ENCODE measurements at places on chromosomes 3 and 15.

GRCh38 chr3:177429771-177430170 lies 232.5 kb upstream of the TBL1XR1 start:
- no peak for DNase-seq

- no peak for DNase-seq
Observed at GRCh38 chr15:60021589-60022378, 17.7 kb downstream of the FOXB1 start.

DNA sequence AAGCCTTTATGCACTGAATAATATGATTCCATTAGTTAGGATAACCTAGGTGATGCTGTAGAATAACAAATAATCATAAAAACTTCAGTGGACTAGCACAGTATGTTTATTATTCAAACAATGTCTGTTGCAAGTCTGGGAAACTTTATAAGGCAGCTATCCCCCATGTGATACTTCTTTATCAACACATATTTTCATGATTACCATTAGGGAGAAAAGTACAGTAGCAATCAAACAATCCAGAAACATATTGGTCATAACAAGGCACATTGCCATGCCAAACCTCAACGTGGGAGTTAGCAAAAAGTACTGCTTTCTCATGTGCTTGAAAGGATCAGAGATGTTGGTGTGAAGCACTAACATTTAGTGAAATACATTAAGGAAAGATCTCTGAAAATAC lies 35.5 kb downstream of the EOMES start:
- no peak for DNase-seq

- DNase-seq, result no peak
Observed at GRCh38 chr3:139204728-139205127, 139.1 kb upstream of the MRPS22 start.

- DNase-seq, result no peak
Observed at GRCh38 chr15:53218666-53219580, 428.8 kb upstream of the ONECUT1 start.

- DNase-seq, result no peak
Observed at GRCh38 chr3:194686414-194686815, 732 bp downstream of the FAM43A start.

GRCh38 chr15:88337993-88338392 lies 81.5 kb upstream of the NTRK3 start:
- DNase-seq, result no peak

- no peak for DNase-seq
Observed at GRCh38 chr15:101275018-101275417, 2.3 kb downstream of the SELENOS start.

- DNase-seq, result no peak
Observed at GRCh38 chr3:131224886-131225550, 156.6 kb upstream of the NUDT16 start.

DNA sequence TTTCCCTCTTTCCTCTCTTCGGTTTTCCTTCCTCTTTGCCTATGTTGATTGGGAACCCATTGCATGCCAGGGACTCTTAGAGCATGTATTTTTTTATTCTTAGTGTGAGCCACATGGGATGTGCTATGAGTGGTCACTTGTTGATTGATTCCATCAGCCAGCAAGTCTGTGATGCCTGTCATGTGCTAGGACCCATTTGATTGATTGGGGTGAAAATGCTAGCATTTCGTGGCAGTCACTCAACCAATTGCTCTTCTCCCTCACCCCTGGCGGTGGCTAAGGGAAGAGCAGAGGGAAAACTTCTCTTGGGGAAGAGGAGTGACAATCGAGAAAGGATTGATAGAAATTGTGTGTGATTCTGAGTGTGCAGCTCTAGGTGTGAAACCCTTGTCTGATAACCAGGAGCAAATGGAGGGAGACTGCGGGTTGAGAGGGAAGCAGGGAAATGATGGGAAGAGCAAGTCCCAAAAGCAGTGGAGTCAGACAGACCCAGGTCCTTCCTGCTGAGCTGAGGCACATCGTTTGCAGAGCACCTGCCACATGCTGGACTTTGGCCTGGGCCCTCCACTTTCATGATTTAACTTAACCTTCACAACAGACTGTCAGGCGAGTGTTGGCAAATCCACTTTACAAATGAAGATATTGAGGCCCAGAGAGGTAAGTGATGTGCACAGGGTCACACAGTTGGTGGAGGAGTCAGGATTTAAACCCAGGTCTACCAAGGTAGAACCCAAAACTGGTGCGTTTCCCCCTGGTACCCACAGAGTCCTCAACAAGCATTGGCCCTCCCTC lies 40.0 kb downstream of the SLC6A11 start:
- no peak for DNase-seq

- DNase-seq, result no peak
Observed at GRCh38 chr3:154480033-154480432, 50.0 kb upstream of the GPR149 start.

GRCh38 chr3:217948-218347 lies 21.4 kb downstream of the CHL1 start:
- DNase-seq, result no peak

GRCh38 chr15:96551196-96551595 lies 220.7 kb downstream of the NR2F2 start:
- DNase-seq, result no peak

DNA sequence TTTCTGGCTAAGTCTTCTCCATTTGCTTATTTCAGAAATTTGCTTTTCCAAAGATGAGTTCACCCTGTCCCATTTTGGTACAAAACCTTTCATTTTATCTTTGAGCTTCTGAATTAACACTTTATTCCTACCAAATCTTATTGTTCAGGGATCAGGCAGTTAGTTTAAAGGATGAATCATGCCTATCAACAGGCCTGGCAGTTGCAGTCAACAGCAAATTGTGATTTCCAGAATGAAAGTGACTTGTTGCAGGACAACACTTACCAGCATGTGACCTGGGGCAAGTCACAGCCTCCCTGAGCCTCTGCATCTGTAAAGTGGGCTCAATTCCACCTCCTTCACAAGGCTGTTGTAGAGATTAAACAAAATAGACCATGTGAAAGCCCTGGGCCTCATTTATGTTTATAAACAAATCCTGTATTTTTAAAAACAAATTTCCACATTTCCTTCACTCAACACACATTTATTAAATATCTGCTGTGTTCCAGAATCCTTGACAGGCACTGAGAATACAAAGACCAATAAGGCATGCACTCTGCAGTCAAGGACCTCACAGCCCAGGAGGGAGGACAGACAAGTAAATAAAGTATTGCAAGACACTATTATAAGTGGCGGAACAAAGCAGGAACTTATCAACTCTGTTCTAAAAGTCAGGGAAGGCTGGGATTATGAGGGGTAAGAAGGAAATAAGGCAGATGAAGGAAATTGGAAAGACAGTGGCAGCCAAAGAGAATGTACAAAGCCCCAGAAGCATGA lies 359.1 kb upstream of the IL12A start:
- no peak for DNase-seq
